ENCODE measurements at places on chromosomes 13 and 19.

DNA sequence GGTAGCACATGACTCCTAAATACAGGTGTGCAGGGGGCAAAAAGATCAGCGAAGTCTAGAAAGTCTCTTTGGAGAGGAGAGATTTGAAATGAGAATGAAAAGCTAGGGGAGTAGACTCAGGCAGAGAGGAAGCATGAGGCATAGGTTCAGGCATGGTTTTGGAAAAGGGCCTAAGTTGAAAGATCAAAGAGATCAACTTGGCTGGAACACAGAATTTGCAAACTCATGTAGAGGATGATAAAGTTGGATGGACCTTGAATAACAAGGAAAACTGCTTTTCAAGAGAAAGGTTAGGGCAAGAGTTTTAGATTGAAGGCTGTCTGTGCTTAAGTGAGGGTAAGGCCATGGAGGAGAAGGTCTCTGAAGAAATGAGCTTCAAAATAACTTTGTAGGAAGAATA, 47.4 kb upstream of the UBAC2 start:
- no peak for DNase-seq

DNA sequence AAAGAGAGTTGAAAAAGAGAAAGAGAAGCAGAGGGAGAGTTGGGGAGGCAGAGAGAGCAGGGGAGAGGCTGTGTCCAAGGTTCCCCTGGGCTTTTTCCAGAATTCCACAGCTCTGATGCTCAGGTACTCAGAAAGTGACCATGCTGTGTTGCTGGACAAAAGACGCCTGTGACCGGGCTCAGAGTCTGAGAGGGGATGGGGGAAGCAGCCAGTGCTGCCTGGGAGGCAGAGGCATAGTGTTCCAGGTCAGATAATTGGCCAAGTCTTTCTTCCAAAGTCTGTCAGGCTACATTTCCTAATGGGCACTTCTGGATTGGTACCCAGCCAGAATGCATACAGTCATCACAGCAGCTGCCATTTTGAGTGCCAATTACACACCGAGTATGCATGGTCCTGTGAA, 86.1 kb downstream of the PTPRS start:
- no peak for DNase-seq

- DNase-seq: no peak
Measured at GRCh38 chr19:31326329-31327028, 22.8 kb downstream of the TSHZ3 start.

DNA sequence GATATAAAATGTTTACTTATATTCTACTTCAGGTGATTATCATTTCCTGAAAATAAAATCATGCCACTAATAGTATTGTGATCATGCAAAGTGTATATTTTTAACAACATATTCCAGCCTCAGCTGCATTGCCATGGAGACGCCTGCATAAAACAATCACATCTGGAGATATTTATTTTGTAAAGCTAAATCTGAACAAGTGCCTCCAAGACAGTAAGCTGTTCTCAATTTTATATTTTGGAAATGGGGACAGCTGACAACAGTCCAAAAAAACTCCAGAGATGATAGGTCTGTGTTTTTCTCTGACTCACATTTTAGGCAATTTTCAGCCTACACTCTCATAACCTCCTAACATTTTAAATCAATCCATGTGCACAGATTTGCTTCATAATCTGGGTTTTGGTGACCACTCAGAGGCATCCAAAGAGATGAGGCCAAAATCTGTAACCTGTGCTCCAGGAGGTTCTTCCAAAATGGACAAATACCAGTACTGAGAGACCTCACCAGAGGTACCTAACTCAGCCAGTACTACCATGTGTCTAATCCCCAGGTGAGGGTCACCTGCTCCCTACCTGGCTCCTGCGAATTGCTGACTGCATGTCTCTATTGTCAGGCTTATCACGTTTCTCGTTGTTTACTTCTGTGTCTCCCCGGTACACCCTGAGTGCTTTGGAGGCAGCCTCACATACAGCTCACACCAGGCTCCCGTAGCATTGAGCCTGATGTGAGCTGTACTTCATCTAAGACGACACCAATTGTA, 62.7 kb downstream of the COL4A1 start:
- no peak for DNase-seq

DNA sequence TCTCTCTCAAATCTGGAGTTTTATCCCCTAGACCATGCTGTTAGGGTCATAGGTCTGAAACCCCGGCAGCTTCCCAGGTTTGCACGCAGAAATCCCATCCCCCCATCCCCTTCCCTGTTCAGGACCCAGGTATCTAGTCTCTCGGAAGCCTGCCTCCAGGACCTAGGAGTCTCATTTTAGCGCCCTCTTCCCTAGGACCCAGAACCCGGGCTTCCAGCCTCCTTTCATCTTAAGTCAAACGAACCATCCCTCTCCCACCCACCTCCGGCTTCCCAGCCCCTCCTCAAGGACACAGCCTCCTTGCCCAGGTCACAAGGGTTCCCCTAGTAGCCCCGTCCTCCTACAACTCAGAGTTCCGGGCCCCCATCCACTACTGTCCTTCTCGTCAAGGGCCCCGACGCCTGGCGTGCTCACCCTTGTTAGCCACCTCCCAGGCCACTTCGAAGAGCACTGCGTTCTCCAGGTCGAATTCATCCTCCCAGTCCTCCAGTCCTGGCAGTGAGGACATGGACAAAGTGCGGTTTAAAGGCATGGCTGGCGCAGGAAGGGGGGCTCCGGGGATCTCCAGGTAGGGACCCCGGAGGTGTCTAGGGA, 431 bp downstream of the GYS1 start:
- no peak for DNase-seq

DNA sequence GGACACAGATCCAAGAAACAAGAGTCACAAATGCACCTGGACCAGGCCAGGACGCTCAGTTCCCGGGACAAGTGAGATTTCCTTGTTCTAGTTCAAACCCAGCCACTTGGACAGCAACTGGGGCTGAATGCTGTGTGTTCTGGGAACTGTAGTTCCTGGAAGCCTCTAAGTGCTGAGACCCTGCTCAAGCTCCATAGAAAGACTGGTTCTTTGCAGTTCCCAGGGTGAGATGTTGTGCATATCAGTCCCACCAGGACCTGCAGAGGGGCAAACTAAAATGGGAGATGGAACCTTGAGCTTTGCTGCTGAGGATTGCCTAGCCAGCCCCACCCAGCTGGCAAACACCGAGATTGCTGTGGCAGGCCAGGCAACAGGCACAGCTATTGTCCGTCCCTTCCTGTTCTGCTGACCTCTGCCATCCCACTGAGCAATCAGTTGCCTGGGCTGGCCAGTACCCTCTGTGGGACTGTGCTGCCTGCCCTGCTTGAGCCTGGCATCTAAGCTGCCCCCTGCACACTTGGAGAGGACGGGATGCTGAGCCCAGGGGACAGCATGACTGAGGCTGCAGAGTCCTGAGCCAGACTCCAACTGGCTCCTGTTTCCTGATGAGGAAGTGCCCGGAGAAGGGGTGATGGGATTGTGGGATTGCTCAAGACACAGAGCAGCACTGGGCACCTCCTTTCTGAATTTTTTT, 1.4 kb upstream of the GIPC1 start:
- DNase-seq: no peak

DNA sequence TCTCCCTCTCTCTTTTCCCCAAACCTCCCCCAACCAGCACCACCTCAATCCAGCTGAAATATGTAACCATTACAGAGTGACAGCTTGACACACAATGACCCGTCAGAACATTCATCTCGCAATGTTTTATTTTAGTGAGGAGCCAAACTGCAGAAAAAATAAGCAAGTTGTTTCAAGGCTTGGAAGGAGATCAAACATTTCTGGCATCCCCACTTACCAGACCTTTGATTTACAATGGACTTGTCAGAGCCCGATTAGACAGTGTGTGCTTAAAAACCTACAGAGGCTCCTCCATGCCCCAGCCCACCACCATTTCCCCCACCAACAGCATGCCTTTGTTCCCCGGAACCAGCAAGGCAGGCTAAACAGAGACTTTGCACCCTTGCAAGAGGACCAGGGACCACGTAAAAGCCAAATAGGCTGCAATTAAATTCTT, 382.8 kb upstream of the ZNF507 start:
- no peak for DNase-seq

DNA sequence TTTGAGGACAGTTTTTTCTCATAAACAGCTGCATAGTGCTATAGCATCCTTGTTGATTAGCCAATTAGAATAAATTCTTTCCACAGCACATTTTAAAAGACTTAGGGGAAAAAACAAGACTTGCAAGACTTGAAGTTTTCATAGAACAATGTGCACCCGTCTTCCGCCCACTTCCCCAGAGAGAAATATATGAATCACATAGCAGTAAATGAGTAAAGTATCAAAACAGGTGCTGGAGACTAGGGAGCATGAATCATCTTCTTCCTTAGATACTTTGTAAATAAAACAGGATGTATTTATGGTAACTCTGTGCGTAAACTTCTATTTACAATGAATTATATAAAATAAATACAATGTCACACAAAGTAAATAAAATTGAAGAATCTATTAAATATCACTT, 75.1 kb downstream of the COL4A2 start:
- DNase-seq: no peak

DNA sequence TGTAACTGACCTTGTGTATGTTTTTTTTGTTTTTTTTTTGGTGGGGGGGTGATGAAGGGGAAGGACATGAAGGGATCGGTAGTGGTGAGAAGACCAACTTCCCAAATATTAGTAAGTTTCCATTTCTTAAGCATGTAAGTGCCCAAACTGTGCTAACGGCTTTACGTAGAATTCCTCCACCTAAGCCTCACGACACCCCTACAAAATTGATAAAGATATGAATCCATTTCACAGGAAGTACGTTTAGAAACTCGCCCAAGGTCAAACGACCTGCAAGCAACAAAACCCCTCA, 649 bp downstream of the UQCRFS1 start:
- DNase-seq: no peak

- DNase-seq: no peak
Measured at GRCh38 chr19:958967-959855, 24.9 kb upstream of the WDR18 start.

GRCh38 chr13:31424130-31424729, 224.5 kb downstream of the B3GLCT start:
- peak; percentile 55 for DNase-seq

- DNase-seq: peak; percentile 79
Measured at GRCh38 chr13:111480976-111481375, 160.5 kb downstream of the TEX29 start.

GRCh38 chr19:2083174-2083854, 12.8 kb downstream of the MOB3A start:
- DNase-seq: peak; percentile 75

GRCh38 chr13:59043016-59043415, 1120.7 kb downstream of the DIAPH3 start:
- DNase-seq: no peak

DNA sequence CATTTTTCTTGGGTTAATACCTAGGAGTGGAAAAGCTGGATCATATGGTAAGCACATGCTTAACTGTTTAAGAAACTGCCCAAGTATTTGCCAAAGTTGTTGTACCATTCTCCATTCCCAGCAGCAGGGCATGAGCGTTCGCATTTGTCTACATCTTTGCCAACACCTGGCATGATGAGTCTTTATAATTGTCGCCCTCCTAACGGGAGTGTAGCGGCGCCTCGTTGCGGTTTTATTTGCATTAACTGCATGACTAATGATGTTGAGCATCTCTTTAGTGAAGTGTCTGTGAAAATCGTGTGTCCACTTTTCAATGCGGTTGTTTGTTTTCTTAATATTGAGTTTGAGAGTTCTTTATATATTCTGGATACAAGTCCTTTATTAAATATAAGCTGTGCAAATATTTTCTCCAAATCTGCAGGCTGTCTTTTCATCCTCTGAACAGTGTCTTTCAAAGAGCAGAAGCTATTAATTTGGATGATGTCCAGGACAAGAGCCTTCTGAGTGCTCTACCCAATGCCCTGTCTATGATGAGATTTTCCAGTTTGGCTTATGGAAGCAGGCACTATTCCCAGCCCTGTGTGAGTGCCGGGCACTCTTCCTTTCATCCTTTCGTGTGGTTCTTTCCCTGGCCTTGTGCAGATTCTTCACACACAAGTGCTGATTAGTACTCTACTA, 202.0 kb downstream of the FOXO1 start:
- no peak for DNase-seq

DNA sequence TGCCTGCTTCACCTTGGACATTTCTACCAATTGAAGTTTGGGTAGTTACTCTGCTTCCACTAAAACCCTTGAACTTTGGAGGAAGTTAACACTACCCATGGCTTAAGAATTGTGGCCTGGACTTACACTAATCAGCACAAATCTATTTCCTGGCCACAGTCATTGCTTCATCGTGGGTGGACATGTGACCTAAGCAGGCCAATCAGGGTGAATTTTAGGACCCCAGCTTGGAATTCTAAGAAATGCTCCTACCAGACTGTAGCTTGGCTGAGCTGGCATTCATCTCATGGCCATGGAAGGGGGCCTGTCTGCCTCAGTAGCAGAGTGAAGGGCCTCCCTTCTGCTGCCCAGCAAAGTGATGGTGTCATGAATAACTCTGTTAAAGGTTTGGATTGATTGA, 58.3 kb upstream of the SLC15A1 start:
- no peak for DNase-seq

DNA sequence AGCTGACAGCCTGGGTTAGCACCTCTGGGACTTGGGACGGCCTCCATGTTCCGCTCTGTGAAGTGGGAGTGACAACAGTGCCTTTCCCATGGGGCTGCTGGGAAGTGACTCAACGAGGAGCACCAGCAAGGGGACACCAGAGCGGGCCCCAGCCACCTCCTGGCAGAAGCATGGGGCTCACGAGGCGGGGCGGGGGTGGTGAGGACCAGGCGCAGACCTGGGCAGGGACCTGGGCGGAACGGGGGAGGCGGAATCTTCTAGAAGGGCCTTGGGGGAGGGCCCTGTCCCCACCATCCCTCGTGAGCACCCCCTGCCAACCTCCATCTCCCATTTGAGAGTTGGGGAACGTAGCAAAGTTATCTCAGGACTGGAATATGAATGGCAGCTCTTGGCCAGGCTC, 37.9 kb downstream of the KDM4B start:
- no peak for DNase-seq

DNA sequence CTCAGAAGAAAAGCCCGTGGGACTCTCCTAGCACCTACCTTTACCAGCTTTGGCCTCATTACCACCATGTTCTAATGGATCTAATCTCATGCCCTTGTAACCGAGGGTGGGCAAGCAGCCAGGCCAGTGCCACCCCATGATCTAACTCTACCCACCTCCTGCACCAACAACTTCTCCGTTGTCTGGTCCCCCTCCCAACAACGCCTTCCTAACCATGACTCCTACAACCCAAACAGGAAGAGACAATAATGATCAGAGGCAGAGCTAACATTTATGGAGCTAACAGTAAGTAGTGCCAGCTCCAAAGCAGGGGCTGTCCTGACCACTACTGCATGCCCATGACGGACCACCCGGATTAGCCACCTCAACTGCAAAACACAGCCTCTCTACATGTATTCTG, 3.5 kb downstream of the USP12 start:
- no peak for DNase-seq

All from NCI-H1417 (cell line).